Stimulated activated CD8-positive, alpha-beta memory T cell treated with anti-CD3 and anti-CD28 coated beads, Interleukin-2, amount 100 ng/mL, for 1 hour (primary cell): ENCODE measurements at places on chromosomes 13 and 19.

GRCh38 chr13:110284779-110285484, 22.0 kb downstream of the COL4A1 start:
- no peak for DNase-seq

DNA sequence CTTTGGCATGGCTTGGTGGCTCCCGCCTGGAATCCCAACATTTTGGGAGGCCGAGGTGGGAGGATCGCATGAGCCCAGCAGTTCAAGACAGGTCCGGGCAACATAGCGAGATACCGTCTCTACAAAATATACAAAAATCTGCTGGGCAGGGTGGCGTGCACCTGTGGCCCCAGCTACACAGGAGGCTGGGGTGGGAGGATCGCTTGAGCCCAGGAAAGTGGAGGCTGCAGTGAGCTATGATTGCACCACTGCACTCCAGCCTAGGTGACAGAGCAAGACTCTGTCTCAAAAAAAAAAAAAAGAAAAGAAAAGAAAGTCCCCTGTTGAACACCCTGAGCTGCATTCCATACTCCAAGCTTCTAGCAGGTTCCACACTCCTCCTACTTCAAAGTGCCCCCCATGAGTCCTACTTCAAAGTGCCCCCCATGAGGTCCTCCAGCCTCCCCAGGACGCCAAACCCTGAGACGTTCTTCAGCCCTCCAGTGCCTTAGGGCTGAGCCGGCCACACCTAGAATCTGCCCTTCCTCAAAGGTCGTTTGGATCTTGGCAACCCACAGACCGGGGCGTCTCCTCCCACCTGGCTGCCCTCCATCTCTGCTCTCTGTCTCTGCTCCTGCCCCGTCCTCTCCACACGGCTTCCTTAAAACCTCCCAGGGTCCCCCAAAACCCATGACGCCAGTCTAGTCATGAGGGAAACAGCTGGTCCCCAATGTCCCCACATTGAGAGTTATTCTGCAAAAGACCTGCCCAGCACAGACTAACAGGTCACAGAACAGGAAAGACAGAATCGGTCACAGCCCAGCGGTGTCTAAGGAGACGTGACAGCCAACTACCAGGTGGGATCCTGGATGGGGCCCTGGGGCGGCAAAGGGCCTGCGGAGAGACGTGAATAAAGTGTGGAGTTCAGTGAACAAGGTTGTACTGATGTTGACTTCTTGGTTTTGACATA, 4.8 kb downstream of the TJP3 start:
- DNase-seq = no peak

DNA sequence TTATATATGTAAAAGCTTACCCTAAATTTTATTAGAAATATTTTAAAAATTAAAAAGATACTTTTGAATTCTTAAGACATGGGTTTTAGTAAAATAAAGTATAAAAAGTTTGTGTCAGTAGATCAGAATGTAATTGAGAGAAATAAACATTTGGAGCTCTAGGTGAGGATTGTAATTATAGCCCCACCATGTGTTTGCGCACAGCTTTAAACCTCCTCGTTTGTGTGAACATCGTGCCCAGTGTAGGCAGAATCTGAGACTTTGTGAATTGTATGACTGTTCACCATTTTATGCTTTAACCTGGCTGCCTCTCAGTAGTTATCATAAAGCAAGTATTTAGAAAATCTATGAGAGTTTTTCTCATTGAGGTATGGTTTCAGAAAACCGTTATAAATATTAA, 29.1 kb downstream of the CUL4A start:
- DNase-seq = no peak

GRCh38 chr13:51058461-51059167, 52.5 kb downstream of the C13orf42 start:
- no peak for DNase-seq

GRCh38 chr19:41297628-41298347, 12.2 kb upstream of the CCDC97 start:
- DNase-seq = no peak

- no peak for DNase-seq
Observed at GRCh38 chr13:99386495-99386894, 79.3 kb upstream of the GPR183 start.

DNA sequence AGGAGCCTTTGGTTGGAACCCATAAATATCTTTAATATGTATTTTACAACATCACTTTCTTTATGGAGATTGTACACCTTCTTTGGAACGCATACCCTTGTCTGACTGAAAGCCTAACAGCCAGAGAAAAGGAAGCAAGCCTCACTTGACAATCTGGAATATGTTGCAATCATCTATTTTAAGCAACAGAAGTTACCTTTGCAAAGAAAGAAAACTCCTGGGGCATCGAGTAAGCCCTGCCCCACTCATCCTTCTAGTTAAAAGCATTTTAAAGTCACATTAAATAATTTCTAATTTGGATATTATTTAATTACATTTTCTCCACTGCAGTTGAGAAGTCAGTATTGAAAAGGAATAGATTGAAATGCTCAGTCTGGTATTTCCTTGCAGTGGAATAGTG, 542.7 kb downstream of the MYO16 start:
- no peak for DNase-seq

GRCh38 chr13:114136576-114136975, 4.2 kb upstream of the RASA3 start:
- DNase-seq = no peak

- DNase-seq = no peak
Observed at GRCh38 chr13:99556867-99557443, 55.7 kb downstream of the TM9SF2 start.

DNA sequence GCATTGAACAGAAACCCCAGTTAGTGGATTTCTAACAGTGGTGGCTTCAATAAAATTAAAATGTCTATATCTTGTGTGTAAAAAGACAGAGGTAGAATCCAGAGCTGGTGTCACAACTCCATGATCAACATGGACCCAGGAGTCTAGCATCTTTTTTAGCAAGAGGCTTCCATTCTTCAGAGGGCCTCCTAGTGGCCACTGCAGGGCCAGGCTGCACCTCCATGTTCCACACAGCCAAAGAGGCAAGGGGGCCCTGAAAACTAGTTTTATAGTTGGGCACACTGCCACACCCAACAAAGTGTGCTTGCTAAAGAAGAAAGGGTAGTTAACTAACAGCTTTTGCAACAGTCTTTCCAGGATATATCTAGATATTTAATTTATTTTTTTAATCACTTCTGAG, 12.9 kb downstream of the N4BP2L1 start:
- DNase-seq = no peak

DNA sequence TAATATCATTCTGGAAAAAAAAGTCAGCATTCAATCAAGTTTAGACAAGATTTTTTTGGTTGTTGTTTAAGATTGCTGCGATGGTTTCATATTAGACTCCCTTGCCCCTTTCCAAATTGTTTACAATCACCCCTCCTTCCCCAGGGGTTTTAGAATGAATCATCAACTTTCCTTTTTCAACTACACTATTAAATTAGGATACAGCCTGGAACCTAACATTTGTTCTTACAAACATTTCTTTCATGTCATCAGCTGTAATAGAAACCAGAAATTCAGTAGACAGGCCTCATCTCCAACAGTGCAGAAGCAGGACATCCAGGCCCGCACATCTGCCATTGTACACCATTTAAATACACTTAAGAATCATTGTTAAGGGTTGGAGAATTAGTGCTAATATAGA, 44.4 kb upstream of the WDFY2 start:
- no peak for DNase-seq

GRCh38 chr13:50893211-50893852, 16.3 kb upstream of the RNASEH2B start:
- no peak for DNase-seq

- no peak for DNase-seq
Observed at GRCh38 chr13:75995966-75996365, 359.8 kb downstream of the LMO7 start.
